Hematopoietic multipotent progenitor cell treated with erythropoietin and hydrocortisone succinate and interleukin-3 and kit ligand, for 4 days (in vitro differentiated cells): ENCODE measurements at places on chromosomes 5 and 9.
A peak's percentile ranks its signal among the peaks of the same experiment; 100 is the strongest.

GRCh38 chr9:101484046-101484445, 48.5 kb upstream of the ALDOB start:
- DNase-seq, result no peak

DNA sequence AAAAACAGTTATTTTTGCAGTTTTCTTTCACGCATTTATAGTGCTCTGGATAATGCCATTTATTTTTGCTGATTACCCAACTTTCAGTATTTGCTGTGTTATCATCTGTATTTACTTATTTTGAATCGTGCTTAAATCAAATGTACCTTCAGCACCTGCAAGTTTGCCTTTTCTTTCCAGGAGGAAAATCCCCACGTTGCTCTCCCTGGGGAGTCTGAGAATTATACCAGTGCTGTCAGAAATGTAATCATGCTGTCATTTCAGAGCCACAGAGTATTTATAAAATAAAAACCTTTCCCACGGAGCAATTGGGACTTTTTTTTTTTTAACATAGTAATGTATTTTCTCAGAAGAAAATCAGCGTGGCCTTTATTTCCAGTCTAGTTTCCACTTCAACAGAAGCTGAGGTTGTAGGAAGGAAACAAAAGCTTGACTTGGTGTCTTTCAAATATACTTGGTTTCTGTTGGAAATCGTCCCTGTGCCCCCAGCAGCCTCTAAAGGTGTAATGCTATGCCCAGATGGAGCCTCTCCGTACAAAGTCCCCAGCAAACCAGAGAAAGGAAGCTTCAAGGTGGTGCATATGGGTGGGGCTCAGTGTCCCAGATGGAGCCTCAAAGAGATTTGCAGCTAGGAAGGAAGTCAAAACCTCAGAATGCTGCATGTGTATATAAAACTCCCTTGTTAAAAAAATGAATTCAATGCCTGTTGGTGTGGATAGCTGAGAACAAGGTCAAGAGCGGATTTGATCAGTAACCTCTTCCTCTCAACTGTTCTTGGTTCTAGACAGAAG, 2.1 kb downstream of the GPR150 start:
- DNase-seq, result peak; percentile 62

DNA sequence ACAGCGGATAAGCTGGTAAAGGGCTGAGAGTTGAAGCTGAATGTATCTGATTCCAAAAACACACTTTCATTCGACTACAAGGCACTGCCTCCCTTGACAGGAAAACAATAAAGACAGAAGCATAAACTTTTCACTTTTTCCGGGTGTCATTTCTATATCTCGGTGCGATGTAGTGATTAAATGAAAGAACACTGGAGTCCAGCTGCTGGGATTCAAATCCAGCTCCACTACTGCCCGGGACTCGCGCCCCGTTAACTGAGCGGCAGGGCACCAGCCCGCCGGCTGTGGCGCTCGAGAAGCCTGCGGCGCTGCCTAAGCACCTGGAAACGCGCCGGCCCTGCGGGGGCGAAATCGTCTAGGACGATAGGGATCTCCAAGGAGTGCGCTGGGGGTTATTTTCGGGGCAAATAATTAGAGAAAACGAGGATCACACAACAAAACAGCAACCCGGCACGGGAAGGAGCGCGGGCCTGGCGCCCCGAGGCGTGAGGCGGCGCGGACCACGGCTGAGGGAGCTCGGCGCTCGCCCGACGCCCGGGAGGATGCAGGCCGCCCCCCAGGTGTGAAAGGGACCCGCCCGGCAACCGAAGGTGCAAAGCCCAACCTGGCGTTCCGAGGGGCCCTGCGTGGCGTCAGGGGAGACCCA, 837 bp downstream of the UIMC1 start:
- DNase-seq, result peak; percentile 89

GRCh38 chr5:9241479-9242305, 304.2 kb downstream of the SEMA5A start:
- no peak for DNase-seq

GRCh38 chr5:95697781-95698681, 15.2 kb upstream of the SPATA9 start:
- no peak for DNase-seq
